Left lobe of liver (tissue), 2 donors: ENCODE measurements at places on chromosomes 1 and 21. TPM values are rescaled to one million over a fixed set of nuclear protein-coding genes. Genes with fewer than 3 reads are reported as not detected.

DNA sequence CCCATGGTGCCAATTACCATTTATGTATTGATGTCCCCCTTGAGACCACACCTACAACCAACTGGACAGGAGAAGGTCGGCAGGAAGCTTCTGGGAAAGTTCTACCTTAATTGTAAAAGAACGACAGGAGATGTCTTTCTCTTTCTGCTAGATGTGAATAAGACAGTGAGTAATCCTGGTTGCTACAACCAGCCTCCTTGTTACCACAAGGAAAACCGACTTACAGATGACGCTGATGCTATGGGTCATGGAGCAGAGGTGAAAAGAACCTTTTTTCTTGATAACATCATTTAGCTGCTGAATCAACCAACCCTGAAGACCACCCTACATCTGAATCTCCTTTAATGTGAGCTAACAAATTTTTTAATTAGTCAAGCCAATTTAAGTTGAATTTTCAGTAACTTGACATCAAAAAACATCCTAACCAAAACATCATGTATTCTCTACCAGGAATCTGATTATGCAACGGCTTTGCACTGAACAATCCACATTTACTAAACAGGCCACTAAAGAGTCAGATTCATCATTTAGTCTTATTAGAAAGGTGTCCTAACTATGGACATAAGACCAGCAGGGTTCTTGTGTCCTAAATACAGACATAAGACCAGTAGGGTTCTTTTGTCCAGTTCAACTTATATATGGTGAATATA, 23.0 kb downstream of the RGS2 start:
- no peak for DNase-seq

GRCh38 chr1:180765151-180765550, 133.3 kb downstream of the XPR1 start:
- DNase-seq, result no peak

DNA sequence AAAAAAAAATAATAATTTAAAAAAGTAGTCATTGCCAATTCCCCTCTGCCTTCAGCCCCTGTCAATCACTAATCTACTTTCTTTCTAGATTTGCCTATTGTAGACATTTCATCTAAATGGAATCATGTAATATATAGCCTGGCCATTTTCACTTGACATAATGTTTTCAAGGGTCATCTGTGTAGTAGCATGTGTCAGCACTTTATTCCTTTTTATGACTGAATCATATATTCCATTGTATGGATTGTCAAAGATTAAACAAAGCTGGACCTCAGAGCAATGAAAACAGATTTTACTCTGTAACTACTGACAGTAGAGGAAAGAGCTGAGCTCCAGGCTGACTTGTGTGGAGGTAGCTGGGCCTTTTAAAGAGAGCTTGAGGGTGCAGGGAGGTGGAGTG, 15.9 kb downstream of the VPS13D start:
- no peak for DNase-seq

DNA sequence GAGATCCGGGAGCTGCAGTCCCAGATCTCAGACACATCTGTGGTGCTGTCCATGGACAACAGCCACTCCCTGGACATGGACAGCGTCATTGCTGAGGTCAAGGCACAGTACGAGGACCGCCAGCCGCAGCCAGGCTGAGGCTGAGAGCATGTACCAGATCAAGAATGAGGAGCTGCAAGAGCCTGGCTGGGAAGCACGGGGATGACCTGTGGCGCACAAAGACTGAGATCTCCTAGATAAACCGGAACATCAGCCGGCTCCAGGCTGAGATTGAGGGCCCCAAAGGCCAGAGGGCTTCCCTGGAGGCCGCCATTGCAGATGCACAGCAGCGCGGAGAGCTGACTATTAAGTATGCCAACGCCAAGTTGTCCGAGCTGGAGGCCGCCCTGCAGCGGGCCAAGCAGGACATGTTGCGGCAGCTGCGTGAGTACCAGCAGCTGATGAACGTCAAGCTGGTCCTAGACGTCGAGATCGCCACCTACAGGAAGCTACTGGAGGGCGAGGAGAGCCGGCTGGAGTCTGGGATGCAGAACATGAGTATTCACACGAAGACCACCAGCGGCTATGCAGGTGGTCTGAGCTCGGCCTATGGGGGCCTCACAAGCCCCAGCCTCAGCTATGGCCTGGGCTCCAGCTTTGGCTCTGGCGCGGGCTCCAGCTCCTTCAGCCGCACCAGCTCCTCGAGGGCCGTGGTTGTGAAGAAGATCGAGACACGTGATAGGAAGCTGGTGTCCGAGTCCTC, 25.5 kb downstream of the ETV3L start:
- DNase-seq, result peak; percentile 67

LCE1A gene
- total RNA-seq, result not detected

CHIA gene
- 0.15 TPM for total RNA-seq
